OCI-M1 (cell line): ENCODE measurements at places on chromosomes 11 and 22.

DNA sequence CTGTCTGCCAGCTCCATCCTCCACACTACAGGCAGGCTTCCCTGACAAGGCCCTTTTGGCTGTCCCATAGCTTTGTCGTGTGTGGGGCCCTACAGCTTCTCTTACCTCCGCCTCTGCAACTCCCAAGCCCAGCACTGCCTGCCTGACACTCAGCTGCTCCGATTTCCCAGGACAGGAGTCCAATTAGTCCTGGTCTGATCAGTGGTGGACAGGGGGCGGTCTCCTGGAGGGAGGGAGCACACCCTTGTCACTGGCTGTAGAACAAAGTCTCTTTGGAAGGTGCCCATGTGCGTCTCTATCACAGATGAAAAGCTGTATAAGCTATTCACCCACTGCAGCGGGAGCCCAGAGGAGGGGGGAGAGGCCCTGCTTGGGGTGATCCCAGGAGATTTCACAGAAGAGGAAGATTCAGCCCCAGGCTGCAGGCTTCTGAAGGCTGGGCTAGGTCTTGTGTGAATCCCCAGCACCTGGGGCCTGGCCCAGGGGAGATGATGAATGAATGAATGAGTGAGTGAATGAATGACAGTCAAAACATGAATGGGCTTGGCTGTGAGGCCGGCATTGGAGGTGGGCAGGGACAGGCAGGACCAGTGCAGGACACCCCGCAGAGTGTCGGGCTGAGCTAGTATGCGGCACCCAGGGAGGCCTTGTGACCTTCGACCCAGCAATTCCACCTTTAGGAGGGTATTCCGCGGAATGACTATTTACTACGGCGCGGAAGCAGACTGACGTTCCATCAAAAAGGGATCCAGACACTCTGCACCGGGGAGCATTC lies 142.4 kb downstream of the CACNA1I start:
- DNase-seq: no peak

- DNase-seq: peak; percentile 55
Measured at GRCh38 chr22:46592390-46592872, 27.8 kb upstream of the GRAMD4 start.

DNA sequence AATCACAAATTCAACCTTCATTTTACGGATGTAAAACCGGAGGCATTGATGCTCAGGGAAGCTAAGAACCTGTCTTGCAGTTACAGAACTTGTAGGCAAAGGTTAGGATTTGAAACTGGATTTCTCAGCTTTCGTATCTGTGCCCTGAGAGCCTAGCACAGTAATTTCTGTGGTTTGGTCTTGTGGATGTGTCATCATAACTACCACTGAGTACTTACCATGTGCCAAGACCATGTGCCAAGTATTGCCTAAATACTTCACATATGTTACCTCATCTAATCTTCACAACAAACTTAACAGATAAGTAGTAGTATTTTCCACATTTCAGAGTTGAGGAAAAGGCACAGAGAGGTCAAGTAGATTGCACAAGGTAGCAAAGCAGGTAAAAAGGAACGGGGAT lies 140.7 kb downstream of the NXPE2 start:
- DNase-seq: no peak

DNA sequence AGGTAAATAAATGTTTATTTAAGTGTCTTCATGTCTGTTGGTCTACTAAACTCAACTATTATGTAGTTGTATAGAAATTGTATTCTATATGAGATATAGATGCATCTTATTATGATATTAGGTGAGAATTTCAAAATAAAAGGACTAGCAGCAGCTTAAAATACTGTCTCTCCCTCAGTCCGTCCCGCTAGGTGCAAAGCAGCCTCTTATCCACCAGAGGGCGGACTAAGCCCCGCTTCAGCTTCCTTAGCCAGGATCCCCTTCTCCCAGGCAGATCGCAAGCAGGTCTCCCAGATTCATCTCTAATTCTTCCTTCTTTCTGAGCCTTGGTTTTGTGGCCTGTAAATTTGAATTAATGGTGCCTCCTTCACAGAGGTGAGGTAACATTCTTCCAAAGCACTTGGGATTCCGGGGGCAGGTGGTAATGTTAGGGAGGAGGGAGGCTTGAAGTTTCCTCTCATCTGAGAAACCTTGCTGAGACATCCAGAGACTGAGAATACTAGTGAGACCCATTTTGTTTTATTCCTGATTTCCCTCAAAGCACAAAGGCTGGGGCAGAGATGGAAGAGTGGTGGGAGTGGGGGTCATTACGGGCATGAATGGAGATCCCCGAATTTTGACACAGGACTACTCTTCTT lies 13.5 kb upstream of the INSC start:
- DNase-seq: peak; percentile 73

- peak; percentile 91 for DNase-seq
Measured at GRCh38 chr11:28566339-28567089, 458.3 kb downstream of the METTL15 start.

- DNase-seq: no peak
Measured at GRCh38 chr22:20774882-20775281, 969 bp downstream of the SERPIND1 start.

- DNase-seq: peak; percentile 45
Measured at GRCh38 chr11:23564370-23564769, 704.1 kb upstream of the CCDC179 start.

- DNase-seq: no peak
Measured at GRCh38 chr22:49158741-49159564, 668.7 kb downstream of the BRD1 start.

DNA sequence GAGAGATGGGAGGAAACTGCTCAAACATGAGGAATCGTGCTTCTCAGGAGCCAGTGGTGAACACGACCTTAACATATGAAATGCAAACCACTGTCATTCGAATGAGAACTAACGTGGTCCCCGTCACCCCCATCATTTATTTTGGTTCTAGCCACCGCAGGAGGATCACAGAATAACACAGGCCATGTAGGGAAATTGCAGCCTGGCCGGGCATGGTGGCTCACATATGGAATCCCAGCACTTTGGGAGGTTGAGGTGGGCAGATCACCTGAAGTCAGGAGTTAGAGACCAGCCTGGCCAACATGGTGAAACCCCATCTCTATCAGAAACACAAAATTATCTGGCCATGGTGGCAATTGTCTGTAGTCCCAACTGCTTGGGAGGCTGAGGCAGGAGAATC lies 27.1 kb downstream of the KRTAP5-5 start:
- no peak for DNase-seq

DNA sequence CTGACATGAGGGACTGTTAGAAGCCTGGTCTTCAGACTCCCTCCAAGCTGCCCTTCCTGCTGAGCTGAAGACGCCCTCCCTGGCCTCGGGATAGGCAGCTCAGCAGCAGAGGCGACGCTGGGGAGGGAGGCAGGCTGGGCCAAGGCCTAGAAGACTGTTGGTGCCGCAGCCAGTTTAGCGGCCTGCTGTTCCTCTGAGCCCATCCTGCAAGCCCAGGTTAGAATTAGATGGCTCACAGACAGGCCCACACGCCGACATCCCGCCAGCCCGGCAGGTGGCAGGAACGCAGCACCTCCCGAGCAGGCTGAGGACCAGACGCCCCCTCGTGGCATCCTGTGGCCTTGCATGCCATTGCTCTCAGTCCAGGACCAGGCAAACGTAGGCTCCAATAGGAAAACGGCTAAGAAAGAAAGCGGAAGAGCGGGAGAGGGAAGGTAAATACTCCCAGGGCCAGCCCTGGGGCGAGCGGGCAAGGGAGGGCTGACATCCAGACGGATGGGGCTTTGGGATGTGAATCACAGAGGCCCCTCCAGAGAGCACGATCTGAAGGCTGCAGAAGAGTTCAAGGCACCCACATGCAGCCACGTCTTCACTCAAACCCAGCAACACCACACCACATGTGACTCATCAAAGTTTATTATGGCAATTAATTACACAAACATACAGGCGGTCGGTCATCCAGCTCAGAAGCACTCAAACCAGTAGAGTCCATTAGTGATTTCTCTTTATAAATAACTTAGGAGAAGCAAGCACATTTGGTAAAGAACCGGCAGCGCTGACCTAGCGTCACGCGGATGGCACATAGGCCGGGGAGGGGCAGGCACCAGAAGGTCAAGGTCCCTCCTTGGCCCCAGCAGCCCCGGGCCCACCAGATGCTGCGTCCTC lies 27.6 kb downstream of the CD5 start:
- DNase-seq: no peak

DNA sequence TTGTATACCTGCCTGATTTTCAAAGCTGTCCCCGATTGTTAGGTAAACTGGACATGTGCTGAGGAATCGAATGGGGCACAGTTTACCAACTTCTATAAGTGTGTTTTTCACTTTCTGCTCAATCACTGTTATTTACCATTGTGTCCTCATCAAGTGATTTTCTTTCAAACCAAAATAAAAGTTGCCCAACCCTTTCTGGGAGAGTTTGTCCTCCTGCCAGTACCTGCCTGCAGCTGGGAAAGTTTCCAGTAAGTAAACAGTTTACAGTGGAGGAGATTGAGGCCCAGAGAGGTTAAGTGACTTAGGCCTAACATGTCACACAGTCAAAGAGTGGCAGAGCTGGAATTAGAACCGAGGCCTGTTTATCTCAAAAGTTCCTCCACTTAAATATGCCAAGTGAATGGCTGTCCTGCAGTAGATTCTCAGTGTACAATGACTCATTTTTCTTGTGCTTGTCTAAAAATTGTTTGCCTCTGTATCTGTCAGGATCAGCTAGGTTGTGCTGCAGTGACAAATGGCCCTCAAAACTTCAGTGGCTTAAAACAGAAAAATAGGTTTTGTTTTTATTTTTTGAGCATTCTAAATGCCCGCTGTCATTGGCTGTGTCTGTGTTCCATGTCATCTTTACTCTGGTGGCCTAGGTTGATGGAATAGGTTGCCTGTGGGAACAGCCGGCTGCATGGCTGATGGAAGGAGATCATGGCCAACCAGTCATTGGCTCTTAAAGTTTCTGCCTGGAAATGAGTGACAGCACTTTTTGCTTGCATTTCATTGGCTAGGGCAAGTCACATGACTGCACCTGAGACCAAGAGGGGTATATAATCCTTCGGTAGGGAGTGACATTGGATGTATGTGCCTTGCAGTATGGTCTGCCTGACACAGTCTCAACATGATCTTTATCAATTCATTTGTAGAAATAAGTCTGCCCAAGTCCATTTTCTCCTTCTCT lies 61.8 kb upstream of the CRYBB3 start:
- DNase-seq: peak; percentile 31

- DNase-seq: no peak
Measured at GRCh38 chr11:118918128-118918685, 7.5 kb downstream of the BCL9L start.

DNA sequence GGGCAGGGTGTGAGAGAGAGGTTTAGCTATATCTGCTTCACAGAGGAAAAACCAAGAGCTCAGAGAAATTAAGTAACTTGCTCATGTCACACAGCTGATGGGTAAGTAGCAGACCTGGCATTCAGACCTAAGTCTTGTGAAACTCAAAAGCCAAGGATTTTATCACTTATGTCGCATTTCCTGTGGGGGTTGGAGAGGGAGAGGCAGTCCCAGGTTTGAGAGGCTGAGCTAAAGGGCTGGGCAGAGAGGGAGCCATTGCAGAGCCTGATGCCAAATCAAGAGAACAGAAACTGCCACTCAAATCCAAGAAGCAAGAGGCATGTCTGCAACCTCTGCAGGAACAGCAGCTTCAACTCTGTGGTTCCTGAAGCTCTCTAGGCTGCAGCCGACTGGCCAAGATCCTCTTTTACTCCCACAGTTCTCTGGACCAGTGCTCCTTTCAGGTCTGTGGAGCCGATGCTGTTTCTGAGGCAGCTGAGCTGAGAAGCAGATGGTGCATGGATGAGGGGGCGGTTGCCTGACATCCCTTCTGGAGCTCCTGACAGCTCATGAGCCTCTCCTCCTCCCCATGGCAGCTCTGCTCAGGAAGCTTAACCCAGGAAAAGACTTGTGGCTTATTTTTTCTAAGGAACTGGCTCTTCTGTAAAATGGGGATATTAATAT lies 47.6 kb upstream of the NAV2 start:
- DNase-seq: no peak

DNA sequence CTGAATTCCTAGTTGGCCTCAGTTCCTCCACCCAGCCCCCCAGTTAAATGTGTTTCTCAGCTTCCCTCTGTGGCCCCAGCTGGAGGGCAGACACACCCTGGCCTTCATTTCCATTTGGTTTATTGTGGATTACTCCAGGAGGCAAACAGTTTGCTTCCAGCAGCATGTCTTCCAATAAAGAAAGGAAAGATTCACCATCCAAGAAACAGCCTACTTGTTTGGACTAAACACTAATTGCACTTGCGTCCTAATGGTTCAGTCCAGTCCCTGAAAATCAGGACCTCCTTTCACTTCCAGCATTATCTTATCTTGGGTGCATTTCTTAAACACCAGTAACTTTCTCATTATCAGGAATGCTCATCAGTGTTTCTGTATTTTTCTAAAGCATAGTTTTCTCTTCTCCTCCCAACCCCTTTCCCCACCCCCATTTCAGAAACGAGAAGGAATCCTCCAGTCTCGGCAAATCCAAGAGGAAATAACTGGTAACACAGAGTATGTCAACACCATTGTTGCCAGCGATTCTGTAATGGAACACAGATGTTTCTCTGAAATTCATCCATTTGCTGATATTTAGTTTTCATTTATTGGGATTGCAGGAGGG lies 130.9 kb downstream of the PARVA start:
- no peak for DNase-seq

- DNase-seq: no peak
Measured at GRCh38 chr11:57224537-57224936, 12.5 kb downstream of the APLNR start.

DNA sequence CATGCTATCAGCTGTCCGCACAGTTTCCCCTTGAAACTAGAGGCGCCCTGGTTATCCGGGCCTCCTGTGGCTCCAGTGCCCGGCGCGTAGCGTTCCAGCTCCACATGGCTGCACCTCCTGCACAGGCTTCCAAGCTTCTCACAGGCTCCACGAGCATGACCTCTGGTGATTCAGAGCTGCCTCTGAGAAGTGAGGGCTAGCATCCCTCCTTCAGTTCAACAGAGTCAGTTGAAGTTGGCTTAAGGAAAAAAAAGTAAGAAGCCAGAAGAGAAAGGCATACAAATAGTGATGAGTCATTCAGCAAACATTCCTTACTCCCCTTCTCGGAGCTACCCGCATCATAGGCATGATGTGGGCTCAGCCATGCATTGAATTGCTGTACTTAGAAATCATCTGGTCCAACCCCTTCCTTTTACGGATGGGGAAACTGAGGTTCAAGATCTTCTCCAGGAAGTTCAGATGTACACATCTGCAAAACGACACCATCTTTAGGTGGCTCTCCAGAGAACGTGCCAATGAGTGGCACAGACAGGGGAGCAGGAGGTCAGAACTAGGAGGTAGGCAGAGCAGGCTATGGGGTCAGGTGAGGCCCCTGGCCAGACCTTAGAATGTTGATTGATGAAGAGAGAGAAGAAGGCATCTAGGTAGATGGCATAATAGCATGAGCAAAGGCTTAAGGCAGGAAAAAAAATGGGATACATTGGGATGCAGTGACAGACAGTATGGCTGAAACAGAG lies 216.3 kb upstream of the TBCEL start:
- no peak for DNase-seq

GRCh38 chr22:38921120-38921519 lies 36.3 kb upstream of the APOBEC3A start:
- no peak for DNase-seq

GRCh38 chr11:66311470-66311964 lies 5.3 kb downstream of the CD248 start:
- no peak for DNase-seq
